ENCODE measurements at places on chromosomes 2 and 18. TPM values are rescaled to one million over a fixed set of nuclear protein-coding genes. Genes with fewer than 3 reads are reported as not detected.

MAP3K19 gene
- total RNA-seq: not detected

SERPINB3 gene
- total RNA-seq: not detected

CYP20A1 gene
- total RNA-seq: 26.5 TPM

DNA sequence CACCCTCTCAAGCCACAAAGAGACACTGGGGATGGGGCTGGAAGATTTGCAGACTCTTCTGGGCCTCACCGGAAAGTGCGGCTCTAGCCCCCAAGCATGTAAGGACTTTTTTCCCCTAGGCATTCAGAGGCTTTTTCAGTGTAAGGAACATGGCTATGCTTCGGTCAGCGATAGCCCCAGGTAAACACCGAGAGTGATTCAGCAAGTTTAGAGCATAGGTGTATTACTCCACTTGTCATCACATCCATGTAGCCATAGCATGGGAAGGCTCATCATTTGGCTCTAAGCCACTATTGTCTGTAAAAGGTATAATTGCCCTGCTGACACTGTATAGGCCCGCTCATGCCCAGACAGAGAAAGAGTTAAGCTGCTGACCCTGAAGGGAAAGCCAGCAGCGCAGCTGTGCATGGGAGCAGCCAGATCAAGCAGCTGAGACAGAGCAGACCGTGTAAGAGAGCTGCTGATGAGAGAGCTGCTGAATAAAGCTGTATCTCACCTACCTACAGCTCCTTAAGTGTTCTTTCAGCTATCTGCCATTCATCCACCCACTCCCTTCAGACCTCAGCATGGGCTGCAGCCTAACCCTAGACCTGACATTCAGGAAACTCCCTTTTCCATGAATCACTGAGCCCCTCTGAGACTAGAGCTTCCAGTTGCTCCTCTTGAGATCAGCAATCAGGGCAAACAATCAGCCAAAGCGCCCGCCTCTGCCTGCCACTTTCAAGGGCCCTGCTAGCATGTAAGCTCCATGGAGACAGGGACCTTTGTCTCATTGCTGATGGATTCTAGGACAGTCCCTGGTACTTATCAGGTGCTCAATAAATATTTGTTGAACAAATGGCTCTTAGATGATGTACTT lies 25.5 kb downstream of the LGALSL start:
- no peak for DNase-seq

DNA sequence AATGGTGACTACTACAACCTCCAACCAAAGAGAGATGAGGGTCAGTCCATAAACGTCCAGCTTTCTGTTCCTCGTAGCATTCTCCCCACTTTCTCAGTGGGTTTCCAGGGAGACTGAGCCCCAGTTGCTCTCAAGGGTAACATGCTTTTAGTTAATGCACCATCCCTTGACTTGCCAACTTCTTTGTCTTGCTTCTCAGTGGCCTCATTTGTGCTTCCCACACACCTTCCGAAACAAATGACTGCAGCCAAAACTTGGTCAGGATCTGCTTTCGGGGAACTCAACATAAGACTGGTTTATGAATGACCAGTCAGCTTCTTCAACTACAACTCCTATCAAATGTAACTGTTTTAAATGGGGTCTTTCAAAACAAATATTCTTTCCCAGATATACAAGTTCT lies 94.1 kb downstream of the COL6A3 start:
- no peak for DNase-seq

GRCh38 chr2:116142644-116143227 lies 1671.8 kb upstream of the DDX18 start:
- DNase-seq: no peak

- DNase-seq: no peak
Observed at GRCh38 chr2:192657362-192657761, 462.6 kb upstream of the TMEFF2 start.

DNA sequence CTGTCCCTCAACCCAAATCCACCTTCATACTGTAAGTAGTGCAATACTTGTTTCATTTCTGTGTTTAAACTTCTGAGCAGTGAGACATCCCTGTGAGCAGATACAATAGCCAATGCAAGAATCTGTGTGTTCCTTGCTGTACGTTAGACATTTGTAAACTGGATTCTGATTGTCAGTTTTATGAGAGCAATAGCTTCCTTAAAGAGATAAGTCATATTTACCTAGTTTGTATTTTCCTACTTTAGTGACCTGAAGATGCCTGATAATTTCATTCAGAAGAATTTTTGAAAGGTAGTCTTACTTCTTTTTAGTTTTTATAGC lies 90.7 kb downstream of the DPP4 start:
- no peak for DNase-seq

DNA sequence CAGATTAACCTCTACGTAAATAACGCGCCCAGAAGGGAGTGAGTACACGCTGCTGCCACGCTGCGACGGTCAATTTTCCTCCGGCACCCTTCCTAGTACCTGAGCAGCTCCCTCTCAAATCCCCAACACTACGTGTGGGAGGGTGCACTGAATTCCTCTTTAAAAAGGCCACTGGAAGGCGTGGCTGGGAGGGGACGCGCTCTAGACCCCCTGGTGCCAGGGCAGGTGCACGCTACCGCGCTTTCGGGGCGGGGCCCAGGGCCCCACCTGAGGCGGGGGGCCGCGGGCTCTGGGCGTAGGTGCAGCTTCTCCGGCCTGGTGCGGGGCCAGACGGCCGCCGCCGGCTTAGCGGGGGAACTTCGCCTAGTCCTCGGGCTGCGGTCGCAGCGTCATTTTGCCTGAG lies 668 bp upstream of the ANKRD12 start:
- no peak for DNase-seq

DNA sequence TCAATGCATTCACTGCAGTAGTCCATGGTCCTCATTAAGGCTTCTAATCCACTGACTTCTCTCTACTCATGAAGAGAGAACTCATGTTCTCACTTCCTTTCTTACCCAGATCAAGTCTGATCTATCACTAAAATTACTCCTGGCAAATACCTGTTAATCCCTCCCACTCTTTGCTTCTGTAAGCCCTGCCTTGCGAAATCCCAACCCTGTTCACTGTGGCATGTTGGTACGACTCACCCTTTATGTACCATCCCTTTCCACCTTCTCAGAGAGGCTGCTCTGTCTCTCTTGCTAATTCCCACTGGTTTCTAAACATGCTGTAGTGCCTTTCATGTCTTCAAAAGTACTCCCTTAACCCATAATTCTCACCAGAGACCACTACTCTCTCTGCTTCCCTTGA lies 272.2 kb upstream of the ACVR2A start:
- no peak for DNase-seq
